Left ventricle myocardium superior (tissue), 1 donor: ENCODE measurements at places on chromosomes 3 and 15. TPM values are rescaled to one million over a fixed set of nuclear protein-coding genes. Genes with fewer than 3 reads are reported as not detected.

- no peak for DNase-seq
Observed at GRCh38 chr15:25880411-25880810, 17.3 kb upstream of the ATP10A start.

DNA sequence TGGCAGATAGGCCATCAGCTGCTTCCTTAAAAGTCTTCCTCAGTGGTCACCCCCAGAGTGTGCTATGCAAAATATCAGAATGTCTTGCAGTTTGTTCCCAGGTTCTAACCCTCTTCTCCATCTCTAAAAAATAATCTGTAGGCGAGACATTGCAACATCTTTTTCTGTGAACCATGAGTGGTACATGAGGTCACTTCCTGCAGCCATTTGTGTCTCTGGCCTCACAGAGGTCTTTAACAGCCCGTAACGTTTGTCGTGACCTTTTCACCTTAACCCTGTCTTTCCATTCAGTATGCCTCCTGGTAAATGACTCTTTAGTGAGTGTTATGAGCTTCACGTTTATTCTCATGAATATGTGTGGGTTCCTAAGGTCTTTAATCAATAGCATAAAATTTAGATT is 145.4 kb downstream of the KLHL25 start:
- DNase-seq: no peak

GRCh38 chr3:172261054-172261453 is 187.2 kb downstream of the GHSR start:
- no peak for DNase-seq

DNA sequence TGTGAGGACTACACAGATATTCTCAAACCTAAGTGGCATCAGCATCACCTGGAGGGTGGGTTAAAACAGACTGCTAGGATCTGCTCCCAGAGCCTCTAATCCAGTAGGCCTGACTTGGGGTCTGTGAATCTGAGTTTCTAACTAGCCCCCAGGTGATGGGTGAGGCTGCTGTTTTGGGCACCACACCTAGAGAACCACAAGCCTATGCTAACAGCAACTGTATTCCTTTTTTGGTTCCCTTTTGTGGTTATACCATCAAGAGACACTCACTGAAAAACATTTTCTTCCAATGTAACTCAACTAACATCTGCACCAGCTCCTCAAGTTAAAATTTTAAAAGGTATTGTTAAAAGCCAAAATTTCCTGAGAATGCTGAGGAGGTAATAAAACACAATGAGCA is 16.0 kb downstream of the WDR82 start:
- DNase-seq: no peak

Gene GOLGA8T
- total RNA-seq: 0.27 TPM

DNA sequence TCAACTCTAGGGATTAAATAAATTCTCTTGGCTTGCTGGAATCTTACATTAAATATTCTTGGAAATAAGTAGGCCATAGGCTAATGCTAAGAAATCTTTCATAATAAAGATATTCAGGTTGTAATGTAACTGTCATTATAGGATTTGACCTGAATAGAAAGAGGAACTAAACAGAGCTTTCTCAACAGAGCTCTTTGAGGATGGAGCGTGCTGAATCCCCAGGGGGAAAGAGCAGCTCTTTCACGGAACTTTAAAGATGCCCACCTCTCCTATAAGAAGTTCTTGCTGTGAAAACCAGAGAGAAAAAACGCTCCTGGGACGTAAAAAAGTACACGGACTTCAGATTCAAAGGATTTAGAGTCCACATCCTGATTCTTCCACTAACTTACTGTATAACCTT is 77.9 kb downstream of the NTRK3 start:
- no peak for DNase-seq

- DNase-seq: no peak
Observed at GRCh38 chr3:186162221-186162620, 53.3 kb upstream of the ETV5 start.

DNA sequence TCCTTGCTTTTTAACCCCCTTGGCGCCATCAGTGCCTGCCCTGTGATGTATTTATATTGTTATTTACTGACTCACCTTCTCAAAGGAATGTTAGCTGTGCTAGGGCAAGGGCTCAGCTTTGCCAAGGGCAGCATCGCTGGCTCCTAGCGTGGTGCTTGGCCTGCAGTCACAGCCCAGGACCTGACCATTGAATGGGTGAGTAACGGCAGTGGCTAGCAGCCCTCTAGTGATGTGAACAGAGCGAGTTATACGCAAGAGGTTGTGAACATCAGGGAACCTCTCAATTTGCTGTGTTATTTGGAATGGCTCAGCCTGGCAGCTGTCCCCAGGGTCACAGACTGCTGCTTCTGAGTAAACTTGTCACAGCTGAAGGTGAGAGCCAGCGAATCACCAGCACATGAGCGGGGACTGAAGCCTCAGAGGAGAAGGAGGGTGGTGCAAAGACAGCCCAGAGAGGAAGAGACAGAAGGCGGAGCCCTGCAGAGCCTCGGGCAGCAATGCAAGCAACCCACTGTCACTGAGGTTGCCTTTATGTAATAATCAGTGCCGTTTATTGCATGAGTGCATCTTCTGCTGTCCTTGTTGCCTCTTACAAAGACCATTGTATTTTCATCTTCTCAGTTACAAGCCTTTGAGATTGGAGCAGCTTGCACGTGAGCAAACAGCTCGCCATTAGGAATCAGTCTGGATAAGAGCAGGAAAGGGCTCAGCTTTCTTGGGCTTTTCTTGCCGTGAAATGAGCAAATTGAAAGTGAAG is 158.3 kb downstream of the SLCO3A1 start:
- DNase-seq: peak; percentile 55

Gene NUP210
- total RNA-seq: 3.9 TPM
